ENCODE measurements at places on chromosomes 6 and 20.

DNA sequence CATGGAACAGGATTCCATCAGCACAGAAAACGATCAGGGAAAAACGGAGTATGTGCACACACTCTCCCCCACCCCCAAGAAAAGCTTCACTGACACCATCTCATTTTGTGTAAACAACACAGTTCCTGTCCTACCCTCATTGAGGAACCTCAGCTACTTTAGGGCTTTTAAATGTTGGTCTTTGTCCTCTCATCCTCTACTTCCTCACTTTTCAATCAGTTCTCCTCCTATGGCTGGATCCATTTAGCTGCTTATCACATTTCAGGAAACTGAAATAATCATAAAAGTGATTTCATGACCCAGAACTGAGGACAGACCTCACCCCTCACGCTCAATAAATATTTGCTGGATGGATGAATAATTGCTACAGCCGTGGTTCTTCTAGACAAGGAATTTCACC, 33.1 kb upstream of the PNRC1 start:
- DNase-seq = no peak

- DNase-seq = no peak
Measured at GRCh38 chr6:33289784-33290315, 449 bp downstream of the PFDN6 start.

GRCh38 chr20:41996951-41997350, 378.8 kb upstream of the CHD6 start:
- DNase-seq = no peak

DNA sequence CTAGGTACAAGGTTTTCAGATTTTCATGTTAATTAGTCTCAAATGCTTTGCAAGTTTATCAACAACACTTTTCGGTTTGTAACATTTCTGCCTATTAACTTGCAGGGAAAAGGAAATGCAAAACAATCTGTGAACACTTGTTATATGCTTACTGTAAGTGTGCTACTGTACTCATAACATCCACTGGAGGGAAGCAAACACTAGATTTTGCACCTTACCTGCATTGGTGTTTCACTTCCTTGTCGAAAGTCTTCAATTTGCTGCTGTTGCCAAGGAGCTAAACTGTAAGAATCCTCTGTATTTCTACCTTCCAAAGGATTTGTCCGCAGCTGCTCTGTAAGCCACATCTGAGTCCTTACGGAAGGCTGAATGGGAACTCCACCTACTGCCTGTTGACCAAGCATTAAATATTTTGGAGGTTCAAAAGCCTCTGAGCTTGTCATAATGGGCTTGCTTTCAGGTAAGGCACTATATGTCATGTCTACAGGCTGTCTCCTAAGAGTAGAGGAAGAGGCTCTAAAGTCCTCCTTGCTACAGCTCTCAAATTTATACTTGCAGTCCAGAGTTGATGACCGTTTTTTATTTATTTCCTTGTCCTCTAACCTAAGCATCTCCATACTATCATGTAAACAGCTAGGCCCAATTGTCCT, 17.3 kb downstream of the PLN start:
- no peak for DNase-seq

GRCh38 chr20:44023515-44024371, 109.1 kb downstream of the TOX2 start:
- no peak for DNase-seq

DNA sequence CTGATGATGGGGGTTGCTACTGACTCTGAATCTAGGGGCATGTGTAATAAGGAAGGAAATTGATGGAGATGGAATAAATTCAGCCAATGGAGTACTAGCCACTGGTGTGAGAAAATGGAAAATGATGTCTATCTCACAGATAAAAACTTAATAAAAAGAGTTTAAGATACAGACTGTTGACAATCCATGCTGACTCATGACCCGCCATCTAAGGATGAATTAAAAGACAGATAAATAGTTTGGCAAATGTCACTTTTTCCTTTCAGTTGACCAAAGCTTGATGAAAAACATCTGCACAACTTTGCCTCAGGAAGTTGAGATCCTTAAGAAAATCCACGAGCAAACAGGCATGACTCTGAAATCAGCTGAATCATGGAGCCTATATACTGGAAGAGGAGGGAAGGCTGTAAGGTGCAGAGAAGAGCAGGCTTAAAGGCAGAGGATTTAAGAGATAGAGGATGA, 82.6 kb upstream of the BMP5 start:
- DNase-seq = no peak

GRCh38 chr20:50855498-50856474, 60.9 kb downstream of the BCAS4 start:
- DNase-seq = no peak

DNA sequence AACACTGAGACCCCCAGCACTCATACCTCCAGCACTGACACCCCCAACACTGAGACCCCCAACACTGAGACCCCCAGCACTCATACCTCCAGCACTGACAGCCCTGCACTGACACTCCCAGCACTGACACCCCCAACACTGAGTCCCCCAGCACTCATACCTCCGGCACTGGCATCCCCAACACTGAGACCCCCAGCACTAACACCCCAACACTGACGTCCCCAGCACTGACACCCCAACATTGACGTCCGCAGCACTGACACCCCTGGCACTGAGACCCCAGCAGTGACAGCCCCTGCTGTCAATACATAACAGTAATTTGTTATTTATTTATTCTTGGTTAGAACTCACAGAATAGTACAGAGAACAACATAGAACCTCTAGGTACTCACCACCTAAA, 58.0 kb downstream of the ERMARD start:
- no peak for DNase-seq

DNA sequence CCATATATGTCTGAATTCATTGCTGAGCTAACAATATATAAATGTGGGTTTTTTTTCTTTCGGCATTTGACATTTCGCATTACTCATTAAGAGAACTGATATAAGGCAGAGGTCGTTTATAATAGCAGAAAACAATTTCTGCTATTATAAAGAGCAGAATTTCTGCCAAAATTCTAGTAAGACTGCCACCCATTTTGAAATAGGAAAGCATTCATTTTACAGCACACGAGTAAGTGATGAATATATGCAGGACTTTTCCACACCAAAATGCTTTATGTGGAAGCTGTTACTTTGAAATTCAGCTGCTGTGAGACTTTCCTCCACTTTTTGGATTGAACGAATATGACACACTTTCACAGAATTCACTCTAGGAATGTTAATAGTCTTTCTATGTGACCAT, 610.9 kb upstream of the MAN1A1 start:
- DNase-seq = no peak

DNA sequence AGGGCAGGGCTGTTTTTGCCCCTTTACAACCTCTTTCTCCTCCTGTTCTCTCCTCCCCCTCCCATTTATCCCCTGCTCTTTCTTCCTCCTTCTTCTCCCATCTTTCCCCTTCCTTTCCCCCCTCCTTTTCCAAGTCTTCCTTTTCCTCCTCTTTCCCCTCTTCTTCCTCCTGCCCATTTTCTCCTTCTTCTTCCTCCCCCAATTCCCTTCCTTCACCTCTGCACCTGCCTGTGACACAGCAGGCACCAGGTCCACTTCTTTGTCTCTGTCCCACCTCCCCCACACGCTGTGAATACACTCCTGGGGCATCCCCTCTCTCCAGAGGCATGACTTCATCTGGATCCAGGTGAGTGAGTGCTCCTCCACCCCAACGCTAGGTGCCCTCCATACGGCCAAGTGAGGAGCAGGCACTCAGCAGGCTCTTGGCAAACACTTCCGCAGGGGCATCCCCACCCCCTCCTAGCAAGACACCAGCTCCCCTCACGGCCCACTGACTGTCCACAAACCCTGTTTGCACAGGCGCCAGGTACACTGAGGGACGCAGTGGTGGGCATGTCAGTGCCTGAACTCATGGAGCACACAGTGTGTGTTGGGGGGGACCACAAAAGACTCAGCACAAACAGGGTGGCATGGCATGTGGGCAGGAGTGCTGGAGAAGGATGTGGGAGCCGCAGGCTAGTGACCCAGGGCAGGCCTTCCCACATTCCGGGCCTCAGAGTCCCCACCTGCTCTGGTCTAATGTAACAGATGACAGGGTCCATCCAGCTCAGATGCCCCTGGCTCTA, 10.7 kb upstream of the TLDC2 start:
- DNase-seq = no peak

GRCh38 chr6:155473741-155474140, 18.1 kb upstream of the NOX3 start:
- no peak for DNase-seq

DNA sequence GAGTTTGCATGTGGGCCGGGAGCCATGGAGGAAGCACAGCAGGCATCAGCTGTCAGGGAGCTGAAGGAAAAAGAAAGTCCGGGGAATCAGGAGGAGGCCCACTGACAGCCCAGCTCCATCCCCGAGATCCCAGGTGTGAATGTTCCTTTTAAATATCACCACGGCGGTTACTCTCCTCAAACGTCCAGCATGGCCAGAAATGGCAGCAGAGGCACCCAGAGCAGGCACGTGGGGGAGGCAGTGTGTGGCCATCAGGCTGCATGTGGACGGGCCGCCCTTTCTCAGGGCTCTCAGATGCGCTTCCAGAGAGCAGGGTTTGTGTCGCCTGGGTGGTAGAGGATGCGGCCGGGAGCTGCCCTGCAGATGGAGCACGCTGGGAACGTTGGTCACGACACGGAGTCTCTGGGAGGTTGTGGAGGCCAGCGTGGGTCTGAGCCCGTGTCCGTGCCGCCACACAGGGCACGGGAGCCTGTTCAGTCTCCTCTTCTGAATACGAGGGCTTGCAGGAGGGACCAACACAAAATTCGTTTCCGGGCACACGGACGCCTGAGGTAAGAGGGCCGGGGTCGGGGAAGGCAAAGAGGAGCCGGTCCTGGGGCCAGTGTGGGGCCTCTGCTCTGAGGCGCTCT, 45.3 kb upstream of the DACT2 start:
- DNase-seq = no peak

- no peak for DNase-seq
Measured at GRCh38 chr6:168524571-168525001, 83.6 kb downstream of the SMOC2 start.

- DNase-seq = peak; percentile 10
Measured at GRCh38 chr6:5302220-5302946, 41.1 kb downstream of the FARS2 start.

Measured in activated CD4-positive, CD25-positive, alpha-beta regulatory T cell treated with anti-CD3 and anti-CD28 coated beads, Interleukin-2, amount 50 U/mL, for 16 hours (primary cell).